ENCODE measurements at places on chromosomes 3 and 15.

- no peak for DNase-seq
These were observed 28.5 kb upstream of the DCUN1D1 start for GRCh38 chr3:183008800-183009199.

DNA sequence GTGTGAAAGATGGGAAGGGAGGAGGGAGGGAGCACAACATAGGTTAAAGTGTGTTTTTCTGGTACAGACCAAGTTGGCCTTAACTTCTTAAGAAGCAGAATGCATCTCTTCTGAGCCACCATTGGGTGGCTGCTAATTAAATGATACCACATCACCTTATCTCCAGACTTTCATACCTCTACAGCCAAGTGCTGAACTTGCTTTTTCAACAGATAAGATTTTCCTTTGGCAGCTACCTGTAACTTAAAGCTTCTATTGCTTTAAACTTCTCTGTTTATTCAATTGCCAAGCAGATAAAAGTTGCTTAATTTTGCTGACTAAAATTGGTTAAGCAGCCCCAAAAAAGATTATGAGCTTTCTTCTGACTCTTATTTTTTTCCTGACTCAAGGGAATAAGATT lies 292.4 kb upstream of the SGO1 start:
- DNase-seq, result no peak

- DNase-seq, result no peak
These were observed 20.3 kb downstream of the BBS4 start for GRCh38 chr15:72706266-72706665.

GRCh38 chr3:47479826-47480160 lies 4.1 kb upstream of the SCAP start:
- DNase-seq, result no peak

Data from NCI-H2081 treated with DMSO at 0.1 percent for 48 hours (cell line).